ENCODE measurements at places on chromosomes 16 and 17. TPM values are rescaled to one million over a fixed set of nuclear protein-coding genes. Genes with fewer than 3 reads are reported as not detected.
A peak's percentile ranks its signal among the peaks of the same experiment; 100 is the strongest.

ABCC11 gene
- total RNA-seq, result not detected

CDH5 gene
- not detected for total RNA-seq

GDPD3 gene
- 18.6 TPM for total RNA-seq

TEKT3 gene
- total RNA-seq, result not detected

HSPB9 gene
- total RNA-seq, result 0.36 TPM

KRTAP9-8 gene
- not detected for total RNA-seq

HOXB5 gene
- total RNA-seq, result not detected

CD300E gene
- not detected for total RNA-seq

CCNF gene
- total RNA-seq, result 67.7 TPM

- no peak for DNase-seq
These were observed 27.7 kb downstream of the GPR142 start for GRCh38 chr17:74394977-74395376.

DNA sequence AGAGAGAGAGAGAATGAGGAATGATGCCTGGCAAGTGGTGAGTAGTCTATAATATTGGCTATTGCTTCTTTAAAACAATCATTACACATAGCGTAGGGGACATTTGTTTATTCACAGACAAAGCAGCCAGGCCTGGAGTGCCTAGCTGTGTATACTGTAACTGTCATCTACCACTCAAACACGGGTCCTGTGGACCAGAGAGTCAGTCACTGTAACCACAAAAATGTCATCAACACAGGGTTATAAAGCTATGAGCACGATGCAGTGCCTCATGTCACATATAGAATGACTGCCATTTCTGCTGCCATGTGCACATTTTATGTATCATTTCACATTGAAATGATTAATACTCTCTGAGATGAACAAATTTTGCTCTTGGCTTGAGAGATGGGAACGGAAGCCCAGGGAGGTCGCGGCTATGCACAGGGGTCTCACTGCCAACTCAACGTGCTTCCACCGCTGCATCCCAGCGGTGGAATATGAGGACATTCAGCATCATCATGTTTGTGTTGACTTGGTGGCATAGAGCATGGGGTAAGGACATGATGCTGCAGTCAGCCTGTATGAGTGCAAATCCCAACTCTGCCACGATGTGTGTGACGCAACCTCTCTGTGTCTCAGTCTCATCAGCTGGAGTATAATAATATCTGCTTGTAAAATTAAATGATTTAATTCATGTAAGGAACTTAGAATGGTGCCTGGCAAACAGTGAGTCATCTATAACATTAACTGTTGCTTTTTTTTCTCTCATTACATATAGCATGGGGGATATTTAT lies 3.3 kb downstream of the MT1H start:
- no peak for DNase-seq

DNA sequence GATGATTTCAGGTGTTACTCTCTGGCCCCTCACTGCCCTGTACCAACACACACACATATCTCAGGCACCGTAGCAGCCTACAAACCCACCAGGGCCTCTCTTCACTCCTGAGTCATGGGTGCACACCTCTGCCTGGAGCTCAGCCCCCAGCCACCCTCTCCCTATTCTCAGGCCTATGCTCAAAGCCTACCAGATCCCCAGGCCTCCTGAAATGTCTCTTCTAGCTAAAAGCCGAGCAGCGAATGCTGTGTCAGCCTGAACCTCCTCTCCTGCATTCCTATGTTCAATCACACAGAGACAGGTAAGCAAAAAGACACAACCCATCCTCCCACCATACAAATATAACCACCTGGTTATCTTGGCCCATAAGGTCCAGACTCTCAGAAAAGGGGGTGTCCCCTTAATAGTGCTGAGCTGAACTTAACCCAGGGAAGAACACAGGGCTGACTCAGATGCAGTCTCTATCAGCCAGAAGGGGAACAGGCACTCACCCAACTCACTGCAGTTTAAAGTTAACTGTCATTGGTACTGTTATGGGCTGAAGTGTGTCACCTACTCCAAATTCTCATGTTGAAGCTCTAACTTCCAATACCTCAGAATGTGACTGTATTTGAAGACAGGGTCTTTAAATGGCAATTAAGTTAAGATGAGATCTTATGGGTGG lies 62.0 kb upstream of the TEKT3 start:
- DNase-seq, result no peak

DNA sequence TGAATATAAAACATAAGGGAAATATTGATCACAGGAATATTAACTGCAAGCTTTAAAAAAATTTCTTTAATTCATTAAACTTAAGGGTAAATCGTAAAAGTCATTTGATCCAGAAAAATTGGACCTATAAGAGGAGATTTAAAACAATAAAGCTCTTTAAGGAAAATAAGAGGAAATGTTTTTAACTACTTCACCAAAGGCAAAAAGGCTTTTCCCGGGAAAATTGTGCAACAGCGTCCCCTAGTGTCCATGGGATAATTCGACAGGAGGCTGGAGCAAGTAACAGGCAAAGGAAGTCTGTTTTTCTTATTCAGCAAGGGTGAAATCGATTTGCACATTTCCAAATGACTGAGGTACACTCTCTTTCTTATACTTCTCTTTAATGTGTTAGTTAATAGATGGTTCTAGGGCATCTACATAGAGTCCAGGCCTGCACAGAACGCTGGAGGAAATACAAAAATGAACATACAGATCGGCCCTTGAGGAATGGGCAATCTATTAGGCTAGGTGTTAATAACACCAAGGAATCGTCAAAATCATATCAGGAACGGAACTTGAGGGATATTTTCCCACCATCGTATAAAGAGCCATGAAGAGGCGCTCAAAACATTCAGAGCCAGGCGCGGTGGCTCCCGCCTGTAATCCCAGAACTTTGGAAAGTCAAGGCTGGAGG lies 61.4 kb downstream of the ZNF18 start:
- no peak for DNase-seq

DNA sequence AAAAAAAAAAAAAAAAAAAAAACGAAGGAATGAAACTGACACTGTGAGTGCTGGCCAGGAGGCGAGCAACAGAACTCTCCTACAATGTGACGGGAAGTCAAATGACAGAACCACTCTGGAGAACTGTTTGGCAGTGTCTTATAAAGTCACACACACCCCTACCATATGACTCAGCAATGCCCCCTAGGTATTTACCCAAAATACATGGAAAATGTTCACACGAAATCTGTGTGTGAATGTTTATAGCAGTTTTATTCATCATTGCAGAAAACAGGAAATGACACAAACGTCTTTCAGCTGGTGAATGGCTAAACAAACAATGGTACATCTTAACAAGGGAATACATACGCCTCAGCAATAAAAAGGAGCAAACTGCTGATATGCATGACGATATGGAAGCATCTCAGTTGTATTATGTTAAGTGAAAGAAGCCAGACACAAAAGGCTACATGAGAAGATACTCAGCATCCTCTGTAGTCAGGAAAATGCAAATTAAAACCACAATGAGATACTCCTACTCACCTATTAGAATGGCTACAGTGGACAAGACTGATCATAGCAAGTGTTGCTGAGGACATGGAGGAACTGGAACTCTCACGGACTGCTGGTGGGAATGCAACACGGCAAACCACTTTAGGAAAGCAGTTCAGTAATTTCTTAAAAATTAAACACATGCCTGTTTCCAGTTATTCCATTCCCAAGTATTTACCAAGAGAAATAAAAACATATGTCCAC lies 74.7 kb downstream of the TBC1D16 start:
- no peak for DNase-seq

DNA sequence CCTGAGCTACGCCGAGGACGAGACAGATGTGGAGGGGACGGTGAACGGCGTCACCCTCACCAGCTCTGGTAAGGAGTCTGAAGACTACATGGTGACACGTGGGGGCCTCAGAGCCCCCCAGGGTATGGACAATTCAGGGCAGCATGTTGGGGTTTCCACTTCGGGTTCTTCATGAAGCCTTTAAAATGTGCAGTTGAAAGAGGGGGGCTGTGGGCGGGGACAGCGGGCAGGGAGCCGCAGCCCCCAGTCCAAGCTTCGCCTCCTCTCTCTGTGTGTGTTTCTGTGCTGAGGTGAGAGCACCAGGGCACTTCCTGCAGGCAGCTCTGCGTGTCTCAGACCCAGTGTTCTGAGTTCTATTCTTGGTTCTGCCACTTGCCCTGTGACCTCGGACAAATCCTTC lies 24.0 kb downstream of the NMRAL1 start:
- DNase-seq, result no peak

GRCh38 chr17:35676441-35676840 lies 55.0 kb upstream of the RASL10B start:
- no peak for DNase-seq

GRCh38 chr17:20071824-20072691 lies 62.9 kb downstream of the SPECC1 start:
- DNase-seq, result no peak

GRCh38 chr16:12588510-12588909 lies 215.2 kb downstream of the CPPED1 start:
- DNase-seq, result no peak

GRCh38 chr17:59725691-59726090 lies 18.2 kb downstream of the VMP1 start:
- no peak for DNase-seq

DNA sequence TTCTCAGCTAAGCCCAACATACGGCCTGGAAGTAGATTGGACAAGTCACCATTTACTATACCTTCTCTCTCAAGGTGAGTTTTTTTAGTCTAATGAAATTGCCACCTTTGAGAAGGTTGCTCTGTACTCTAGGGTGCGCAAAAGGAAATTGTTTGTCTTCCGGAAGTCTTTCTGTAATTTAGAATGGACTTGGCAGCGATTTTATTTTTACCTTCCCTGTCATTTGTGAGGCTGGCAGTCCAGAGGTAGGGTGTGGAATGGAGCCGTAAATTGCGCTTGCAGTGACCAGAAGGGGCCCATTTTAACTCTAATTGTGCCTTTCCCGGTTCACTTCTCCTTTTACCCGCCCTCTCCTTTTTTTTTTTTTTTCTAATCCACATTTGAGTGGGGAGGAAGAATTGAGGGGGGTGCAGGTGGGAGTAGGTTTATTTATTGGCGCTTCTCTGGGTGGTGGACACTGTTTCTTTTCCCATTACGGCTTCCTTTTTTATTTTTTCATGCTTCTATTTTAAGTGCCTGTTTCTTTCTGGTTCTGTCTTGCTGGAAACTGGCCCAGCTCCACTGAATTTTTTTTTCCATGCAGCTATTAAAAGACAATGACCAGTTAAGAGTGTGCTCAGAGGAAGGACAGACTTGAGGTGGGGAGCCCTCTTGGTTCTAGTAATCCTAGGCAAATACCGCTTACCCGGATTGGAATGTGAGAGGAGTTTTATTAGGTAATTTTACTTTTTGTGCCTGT lies 89.7 kb upstream of the CLEC18A start:
- DNase-seq, result no peak

- no peak for DNase-seq
These were observed 131.9 kb downstream of the NPIPB5 start for GRCh38 chr16:22642416-22643088.

GRCh38 chr17:17749921-17750320 lies 68.7 kb downstream of the RAI1 start:
- DNase-seq, result peak; percentile 58

DNA sequence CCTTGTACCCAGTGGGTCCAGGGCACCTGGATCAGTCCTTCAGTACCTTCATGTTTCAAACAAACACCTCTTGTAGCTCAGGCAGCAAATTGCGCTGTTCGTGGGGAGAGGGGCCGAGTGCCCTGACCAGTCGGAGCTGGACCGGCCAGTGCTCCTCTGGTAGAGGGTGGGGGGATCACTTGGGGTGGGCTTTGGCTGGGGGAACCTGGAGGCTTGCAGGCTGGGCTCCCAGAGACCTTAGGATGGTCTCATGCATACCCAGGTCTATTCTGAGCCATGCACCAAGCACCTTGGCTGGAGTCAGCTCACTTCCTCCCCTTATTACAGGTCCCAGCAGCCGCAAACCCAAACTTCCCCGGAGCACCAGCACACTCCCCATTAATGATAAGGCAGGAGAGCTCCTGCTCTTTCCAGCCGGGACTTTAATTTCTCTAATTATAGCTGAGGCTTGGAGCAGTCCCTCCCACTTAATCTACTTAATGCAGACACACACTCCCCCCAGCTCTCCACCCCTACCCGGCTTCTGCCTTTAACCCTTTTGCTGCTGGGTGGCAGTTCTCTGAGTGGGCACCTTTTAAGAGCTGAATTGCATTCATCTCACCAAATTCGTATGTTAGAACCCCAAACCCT lies 26.3 kb upstream of the MGAT5B start:
- no peak for DNase-seq

DNA sequence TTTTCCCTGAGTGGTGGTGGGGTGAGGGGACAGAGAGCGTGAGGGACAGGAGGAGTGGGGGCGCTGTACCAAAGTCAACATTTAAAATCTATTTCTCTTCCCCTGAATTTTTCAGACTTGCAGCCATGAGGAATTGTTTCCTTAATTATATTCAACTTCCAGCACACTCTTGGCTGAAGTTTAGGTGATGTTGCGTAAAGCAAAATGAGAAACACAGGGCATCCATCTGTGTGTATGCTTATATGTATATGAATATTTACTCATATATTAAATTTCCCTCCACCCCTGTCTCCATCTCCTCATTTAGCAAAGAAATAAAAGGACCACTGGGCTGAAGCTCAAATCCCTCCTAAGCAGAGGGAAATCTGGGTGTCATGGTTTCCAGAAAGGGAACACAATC lies 218.1 kb downstream of the XYLT1 start:
- no peak for DNase-seq

DNA sequence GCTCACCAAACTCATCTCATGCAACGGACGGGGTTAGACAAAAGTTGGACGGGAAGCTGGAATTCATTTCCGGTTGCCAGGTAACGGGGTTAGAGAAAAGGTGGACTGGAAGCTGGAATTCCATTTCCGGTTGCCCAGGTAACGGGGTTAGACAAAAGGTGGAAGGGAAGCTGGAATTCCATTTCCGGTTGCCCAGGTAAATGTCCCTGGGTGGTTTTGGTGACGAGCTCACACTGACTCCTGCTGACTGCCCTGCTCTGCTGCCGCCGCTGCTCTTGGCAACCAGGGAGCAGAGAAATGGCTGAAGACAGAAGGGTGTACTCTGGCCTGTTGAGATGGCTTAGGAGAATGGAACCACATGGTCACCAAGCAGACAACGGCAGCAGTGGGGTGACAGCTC lies 170.3 kb upstream of the RPH3AL start:
- no peak for DNase-seq

GRCh38 chr16:85943711-85944110 lies 44.7 kb downstream of the IRF8 start:
- no peak for DNase-seq

DNA sequence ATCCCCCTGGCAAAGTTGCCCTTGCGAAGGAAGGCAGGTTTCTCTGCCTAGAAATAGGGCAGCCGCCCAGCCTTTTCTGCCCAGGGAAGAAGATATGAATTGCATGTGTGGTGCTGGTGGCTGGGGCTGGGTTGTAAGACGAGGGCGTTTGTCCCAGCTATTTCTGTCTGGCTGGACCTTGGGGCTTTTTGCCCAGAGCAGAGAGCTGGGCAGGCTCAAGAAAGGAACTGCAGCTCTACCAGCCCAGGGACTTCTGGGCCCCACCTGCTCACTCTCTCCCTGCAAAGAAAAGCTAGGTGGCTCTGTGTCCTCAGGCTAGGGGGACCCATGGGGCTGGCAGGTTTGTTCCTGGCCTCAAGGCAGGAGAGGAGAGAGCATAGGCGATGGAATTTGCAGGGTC lies 586 bp downstream of the CACNG1 start:
- no peak for DNase-seq
